SW 1271 (cell line): ENCODE measurements at places on chromosomes 13 and 19.

- no peak for DNase-seq
These were observed 152.1 kb downstream of the KCNRG start for GRCh38 chr13:50167224-50167947.

GRCh38 chr13:112509190-112509589 is 78.8 kb downstream of the TUBGCP3 start:
- no peak for DNase-seq

DNA sequence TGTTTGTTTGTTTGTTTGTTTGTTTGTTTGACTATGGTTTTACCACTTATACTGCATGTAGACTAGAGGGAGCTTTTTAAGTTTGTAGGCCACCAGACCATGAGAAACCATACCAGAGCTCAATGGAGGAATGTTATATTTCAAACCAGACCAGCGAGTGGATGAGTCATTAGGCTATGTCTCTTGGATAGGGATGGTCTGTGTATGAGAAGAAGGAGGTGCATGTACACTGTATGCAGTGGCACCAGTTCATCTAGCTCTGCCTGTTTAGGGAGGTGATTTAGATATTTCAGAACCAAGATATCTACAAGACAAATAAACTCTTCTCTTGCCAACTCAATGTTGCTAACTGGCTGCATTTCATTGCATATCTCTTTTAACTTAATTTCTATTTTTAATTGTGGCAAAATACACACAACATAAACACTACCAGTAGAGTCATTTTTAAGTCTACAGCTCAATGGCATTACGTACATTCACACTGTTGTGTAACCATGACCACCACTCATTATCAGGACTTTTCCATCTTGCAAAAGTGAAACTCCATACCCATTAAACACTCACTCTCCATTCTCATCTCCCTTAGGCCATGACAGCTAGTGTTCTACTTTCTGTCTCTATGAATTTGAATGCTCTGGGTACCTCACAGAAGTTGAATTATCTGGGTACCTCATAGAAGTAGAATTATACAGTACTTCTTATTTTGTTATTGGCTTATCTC is 29.2 kb downstream of the SYDE1 start:
- no peak for DNase-seq

- DNase-seq: no peak
These were observed 199.6 kb upstream of the IRS2 start for GRCh38 chr13:109985871-109986450.

DNA sequence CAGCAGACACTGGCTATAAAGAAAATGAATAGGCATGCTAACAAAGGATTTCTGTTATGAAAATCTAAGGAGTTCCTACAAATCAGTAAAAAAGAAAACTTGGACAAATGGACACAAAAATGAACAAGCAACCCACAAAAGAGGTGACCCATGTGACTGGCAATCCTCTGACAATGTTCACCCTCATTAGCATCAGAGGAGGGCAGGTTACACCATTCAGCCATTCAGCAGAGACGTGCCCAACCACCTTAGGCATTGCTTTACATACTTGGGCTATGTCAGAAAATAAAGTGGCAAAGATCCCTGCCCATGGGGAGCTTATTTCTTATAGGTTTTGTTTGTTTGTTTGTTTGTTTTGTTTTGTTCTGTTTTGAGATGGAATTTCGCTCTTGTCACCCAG is 46.0 kb downstream of the TNFRSF19 start:
- DNase-seq: no peak

DNA sequence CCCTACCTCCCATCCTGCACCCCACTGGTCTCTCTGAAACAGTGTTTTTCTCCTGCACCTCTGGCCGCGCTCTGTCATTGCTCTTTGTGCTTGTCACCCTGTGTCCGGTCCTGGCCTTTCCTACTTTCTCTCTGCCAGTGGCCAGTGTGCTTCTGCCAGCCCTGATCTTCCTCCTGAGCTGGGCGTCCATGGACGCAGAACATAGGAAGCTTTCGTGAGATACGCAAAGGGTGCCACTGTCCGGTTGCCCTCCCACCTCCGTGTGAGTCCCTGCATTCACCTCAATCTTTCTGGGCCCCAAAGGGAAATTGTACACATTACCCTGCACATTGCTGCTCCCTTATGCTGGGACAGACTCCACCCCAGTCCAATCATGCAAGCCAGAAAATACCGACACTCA is 105.7 kb upstream of the SOX1 start:
- DNase-seq: no peak

GRCh38 chr13:25095851-25096453 is at the start of gene PABPC3:
Gene PABPC3 (plus strand): TSS chr13:25096136. CDS start chr13:25096199, 63 bp downstream.
- no peak for DNase-seq

DNA sequence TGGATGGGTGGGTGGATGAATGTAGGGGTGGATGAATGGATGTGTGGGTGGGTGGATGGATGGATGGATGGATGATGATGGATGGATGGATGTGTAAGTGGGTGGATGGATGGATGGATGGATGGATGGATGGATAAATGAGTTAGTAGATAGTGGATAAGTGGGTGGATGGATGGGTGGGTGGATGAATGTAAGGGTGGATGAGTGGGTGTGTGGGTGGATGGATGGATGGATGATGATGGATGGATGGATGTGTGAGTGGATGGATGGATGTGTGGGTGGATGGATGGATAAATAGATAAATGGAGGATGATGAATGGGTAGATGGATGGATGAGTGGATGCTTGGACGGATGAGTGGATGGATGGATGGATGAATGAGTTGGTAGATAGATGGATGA is 3.2 kb downstream of the MCF2L start:
- DNase-seq: no peak

- no peak for DNase-seq
These were observed 7.9 kb upstream of the FCGBP start for GRCh38 chr19:39942366-39942730.

DNA sequence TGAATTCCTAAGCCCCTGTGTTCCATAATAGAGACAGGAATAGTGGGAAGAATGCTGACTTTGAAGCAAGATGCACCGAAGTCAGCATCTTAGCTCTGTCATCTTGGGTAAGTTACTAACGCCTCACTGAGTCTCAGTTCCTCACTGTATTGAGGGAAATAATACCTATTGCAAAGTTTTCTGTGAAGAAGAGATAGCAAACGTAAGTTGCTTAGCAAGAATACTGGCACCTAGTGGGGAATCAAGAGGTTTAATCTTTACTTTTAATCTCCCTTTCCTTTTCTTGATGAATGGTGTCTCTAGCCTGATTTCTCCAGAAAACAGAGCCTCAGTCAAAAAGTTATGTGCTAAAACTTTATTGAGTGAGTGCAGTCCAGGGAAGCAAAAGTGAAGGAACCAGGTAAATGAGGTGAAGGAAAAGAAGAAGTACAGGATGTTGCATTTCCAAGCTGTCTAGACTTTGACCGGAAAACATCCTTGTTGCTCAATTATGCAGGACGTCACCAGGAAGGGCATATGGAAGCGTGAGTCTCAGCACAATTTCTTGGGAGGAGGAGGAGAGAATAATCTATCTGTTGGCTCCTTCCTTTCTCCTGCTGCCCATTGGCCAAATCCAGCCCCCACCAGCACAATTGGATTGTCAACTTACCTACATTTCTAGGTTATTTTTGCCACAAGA is 210.0 kb downstream of the B3GLCT start:
- peak; percentile 3 for DNase-seq

- no peak for DNase-seq
These were observed 54.5 kb downstream of the NUFIP1 start for GRCh38 chr13:44934724-44935123.

DNA sequence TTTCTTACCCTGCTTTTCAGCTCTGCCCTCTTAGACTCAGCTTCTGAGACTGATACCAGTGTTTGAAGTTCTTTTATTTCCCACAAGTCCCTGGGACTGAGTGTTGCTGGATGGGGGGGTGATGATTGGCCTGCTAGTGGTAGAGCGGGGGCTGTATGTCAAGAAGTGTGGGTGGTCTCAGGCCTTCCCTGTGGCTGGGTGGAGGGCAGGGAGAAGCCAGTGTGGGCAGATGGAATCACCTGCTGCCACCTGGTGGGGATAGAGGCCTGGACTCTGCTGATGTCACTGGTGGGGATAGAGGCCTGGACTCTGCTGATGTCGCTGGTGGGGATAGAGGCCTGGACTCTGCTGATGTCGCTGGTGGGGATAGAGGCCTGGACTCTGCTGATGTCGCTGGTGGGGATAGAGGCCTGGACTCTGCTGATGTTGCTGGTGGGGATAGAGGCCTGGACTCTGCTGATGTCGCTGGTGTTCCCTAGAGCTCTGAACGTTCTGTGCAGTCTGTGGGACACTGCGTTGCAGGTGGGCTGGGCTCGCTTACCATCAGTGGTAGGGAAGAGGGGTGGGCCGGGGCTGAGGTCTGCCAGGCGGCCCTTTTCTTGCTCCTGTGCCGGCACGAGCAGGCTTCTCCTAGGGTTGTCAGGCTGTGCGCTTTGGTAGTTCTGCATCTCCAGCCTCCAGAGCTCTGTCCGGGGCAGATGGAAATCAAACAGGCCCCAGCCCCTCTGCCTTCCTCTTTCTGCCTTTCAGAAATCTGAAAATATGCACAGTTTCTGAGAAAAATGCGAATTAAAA is 101.3 kb downstream of the ARHGEF7 start:
- DNase-seq: no peak

- DNase-seq: no peak
These were observed 117.7 kb upstream of the ABCC4 start for GRCh38 chr13:95418946-95419345.

GRCh38 chr13:36998624-36999041 is 507 bp downstream of the ALG5 start:
- DNase-seq: no peak

DNA sequence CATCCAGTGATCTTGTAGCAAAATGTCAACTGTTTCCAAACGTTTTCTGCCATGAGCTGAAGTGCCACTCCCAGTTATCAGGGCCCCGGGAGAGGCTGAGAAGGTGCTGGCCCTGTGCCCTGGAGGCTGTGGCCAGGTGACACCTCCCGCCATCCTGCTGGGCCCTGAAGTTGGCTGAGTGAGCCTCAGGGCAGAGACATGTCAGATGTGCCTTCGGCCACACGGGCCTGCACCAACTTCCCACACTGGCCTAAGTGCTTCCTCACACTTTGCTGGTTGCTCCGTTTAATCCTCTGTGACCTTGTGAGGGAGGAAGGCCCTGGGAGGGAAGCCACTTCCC is 4.8 kb downstream of the ADPRHL1 start:
- no peak for DNase-seq

DNA sequence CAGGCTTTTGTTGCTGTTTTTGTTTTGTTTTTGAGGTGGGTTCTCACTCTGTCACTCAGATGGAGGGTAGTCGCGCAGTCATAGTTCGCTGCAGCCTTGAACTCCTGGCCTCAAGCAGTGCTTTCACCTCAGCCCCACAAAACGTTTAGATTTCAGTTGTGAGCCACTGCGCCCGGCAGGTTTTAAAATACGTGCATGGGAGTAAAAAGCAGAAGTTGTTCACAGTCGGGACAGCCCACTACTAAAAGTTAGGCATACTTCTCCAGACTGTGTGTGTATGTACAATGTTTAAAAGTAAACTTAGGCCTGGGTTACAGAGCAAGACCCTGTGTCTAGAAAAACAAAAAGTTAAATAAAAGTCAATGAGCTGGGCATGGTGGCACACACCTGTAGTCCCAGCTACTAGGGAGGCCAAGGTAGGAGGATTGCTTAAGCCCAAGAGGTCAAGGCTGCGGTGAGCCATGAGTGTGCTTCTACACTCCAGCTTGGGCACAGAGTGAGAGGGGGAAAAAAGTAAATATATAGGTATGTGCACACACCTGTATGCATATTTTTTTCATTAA is 6.1 kb downstream of the SAFB start:
- no peak for DNase-seq

DNA sequence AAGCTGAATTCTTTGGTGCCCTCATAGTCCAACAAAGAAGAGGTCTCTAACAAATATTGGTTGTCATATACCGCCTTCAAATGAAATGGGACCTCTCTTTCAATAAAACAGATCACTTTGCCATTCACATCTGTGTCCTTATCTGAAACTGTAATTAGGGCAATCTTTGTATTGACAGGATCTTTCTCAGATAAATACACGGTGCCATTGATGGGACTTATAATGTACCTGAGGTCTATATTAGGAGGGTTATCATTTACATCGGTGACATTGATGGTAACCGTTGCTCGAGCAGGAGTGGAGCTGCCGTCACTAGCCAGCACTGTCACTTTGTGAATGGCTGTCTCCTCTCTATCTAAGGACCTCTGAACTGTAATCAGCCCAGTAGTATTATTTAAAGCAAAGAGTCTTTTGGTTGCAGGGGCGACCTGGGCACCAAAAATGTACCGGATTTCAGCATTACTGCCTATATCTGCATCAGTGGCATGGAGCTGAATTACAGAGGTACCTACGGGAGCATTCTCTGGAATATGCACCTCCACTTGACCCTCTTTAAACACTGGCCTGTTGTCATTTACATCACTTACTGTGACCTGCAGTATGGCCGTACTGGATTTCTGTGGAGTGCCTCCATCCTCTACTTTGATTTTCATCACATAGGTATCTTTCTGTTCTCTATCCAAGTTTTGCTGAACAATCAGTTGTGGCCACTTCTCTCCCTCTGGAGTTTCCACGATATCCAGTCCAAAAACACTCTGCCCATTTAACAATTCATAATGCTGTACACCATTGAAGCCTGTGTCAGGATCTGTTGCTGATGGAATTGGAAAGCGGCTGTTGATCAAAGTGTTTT is 2.8 kb downstream of the PCDH9 start:
- no peak for DNase-seq

- DNase-seq: no peak
These were observed 15.3 kb downstream of the TMEM38A start for GRCh38 chr19:16676101-16676798.

GRCh38 chr19:49977881-49978280 is 16.9 kb upstream of the SIGLEC11 start:
- DNase-seq: no peak

GRCh38 chr19:37654629-37655300 is 500 bp downstream of the ZFP30 start:
- no peak for DNase-seq

GRCh38 chr13:100522618-100523309 is 65.8 kb downstream of the GGACT start:
- DNase-seq: no peak

- peak; percentile 65 for DNase-seq
These were observed 5.5 kb upstream of the QTRT1 start for GRCh38 chr19:10695401-10696398.

DNA sequence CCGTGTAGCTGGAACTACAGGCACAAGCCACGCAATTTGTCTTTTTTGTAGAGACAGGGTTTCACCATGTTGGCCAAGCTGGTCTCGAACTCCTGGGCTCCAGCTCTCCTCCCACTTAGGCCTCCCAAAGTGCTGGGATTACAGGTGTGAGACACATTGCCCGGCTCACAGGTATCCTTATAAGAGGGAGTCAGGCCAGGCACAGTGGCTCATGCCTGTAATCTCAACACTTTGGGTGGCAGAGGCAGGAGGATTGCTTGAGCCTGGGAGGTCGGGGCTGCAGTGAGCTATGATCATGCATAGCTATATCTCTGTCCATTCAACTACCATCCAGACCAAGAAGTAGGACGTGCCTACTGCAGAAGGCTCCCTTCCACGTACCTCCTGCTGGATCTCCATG is 10.2 kb upstream of the IGLON5 start:
- DNase-seq: no peak

DNA sequence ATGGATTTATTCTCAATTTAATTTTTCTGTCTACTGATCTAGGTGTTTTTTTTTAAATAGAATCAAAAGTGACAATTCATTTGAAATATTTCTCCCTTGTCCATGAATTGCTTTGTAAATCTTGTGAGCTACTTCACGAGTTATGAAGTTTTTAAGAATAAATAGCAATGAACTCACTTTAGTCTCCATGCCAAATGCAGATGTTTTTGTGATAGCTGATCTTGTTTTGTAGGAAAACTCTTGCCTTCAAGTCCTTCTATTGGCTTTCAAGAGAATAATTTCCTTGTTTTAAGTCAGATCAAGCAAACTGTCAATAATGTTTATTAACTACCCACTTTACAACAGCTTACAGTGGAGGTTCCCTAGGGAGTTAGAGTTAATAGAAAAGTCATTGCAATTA is 99.8 kb downstream of the ITGBL1 start:
- DNase-seq: no peak
